ENCODE measurements at places on chromosomes 7 and 10.

GRCh38 chr10:52645187-52645758 lies 127.3 kb downstream of the MBL2 start:
- DNase-seq = no peak

DNA sequence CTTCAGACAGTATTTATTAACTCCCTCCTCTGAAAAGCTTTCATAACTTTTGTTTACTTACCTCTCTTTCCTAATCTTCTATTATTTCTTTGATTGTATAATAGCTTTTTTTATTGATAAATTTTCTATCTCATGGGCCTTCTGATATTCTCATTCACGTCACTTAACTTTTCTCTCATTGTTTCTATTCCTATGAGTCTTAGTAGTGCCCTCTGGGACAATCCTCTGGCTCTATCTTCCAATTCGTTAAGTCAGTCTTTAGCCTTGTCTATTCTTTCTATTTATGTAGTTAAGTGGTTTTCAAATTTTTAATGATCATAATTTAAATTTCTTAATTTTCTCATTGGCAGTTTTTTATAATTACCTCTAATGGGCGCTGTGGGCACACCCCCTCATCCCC lies 6.4 kb upstream of the ELMO1 start:
- DNase-seq = no peak

DNA sequence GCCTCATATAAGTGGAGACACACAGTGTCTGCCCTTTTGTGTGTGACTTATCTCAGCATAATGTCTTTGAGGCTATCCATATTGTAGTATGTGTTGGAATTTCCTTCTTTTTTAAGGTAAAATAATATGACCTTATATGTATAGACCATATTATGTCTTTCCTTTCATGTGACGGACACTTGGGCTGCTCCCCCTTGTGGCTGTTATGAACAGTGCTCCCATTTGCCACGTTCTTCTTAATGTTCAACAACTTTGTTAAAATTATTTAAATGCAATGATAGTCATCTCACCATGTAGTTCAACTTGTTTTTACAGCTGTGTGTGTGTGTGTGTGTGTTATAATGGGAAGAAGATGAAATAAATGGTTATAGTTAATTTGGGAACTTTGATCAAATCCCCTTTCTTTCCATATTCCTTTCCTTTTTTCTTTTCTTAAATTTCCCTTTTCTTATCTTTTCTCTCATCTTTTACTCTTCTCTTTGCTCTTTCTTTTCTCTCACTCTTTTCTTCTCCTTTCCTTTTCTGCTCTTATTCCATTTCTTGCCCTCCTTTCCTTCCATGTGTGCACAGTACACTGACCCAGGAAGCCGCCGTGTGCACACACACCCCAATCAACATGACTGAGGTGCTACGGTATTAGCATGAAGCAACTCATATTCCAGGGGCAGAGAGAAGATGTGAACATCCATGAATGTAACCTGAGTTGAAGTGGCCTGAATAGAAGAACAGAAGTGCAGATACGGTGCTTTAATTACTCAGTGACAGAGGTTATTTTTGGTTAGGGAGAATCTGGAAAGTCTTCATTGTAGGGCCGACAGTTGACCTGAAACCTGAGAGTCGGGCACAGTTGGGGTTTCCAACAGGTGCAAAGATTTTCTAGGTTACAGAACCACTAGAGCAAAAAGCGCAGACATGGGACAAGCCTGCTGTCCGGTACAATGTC lies 596.6 kb downstream of the SDK1 start:
- DNase-seq = no peak

- no peak for DNase-seq
These were observed 347.9 kb downstream of the TNS3 start for GRCh38 chr7:47233996-47234395.

DNA sequence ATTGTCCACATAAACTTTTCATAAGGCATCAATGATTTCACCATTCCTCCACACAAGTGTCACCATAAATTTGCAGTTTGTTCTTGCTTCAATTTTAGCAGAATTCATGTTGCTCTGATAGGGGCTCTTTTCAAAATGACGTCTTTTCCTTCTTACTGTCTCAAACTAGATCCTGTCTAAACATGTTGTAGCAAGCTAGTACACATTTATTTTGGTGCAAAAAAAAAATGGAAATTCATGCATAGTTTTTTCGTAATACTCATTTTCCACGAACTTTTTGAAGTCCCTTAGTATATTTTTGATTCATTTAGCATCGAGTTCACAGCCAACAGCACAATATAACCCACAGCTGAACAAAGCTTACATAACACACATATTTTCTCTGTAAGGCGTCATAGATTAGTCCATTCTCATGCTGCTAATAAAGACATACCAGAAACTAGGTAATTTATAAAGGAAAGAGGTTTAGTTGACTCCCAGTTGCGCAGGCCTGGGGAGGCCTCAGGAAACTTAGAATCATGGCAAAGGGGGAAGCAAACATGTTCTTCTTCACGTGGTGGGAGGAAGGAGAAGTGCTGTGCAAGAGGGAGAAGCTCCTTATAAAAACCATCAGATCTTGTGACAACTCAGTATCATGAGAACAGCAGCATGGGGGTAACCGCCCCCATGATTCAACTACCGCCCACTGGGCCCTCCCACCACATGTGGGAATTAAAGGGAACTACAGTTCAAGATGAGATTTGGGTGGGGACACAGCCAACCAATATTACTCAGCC lies 301.5 kb downstream of the CCDC3 start:
- DNase-seq = no peak

- no peak for DNase-seq
These were observed 62.5 kb upstream of the CAPZA2 start for GRCh38 chr7:116799916-116800315.

DNA sequence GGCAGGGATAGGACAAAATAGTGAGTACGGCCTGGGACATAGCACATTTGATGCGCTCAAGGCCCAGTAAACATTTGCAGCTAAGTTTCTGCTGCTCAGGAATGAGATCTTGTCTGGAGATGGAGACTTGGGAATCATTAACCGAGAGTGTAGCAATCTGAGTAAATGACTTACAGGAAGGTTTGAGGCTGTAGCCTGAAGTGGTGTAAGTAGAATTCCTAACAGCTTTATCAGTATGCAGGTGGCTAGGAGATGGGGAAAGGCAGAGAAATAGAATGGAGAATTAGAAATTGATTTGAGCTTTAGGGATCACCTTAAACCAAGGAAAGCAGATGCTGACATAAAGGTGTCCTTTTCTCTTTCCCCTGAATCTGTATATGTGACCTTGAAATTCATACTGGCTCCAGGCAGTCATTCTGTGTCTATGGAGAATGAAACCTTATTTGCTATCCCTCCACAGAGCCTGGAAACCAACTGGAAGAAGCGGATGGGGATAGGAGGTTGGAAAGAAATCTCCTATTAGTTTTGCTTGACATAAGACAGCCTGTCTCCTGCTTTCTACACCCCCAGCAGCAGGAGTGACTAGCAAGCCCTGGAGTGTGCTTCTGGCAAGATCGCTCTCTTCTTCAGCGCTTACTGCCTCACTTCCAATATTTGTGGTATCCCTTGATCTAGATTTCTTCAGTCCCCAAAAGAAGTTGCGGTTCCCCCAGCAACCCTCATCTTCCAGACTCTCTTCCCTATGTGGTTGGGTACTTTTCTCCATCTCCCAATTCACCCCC lies 6.4 kb upstream of the PON2 start:
- DNase-seq = no peak

- no peak for DNase-seq
These were observed 854 bp downstream of the CTBP2 start for GRCh38 chr10:125159486-125159931.

DNA sequence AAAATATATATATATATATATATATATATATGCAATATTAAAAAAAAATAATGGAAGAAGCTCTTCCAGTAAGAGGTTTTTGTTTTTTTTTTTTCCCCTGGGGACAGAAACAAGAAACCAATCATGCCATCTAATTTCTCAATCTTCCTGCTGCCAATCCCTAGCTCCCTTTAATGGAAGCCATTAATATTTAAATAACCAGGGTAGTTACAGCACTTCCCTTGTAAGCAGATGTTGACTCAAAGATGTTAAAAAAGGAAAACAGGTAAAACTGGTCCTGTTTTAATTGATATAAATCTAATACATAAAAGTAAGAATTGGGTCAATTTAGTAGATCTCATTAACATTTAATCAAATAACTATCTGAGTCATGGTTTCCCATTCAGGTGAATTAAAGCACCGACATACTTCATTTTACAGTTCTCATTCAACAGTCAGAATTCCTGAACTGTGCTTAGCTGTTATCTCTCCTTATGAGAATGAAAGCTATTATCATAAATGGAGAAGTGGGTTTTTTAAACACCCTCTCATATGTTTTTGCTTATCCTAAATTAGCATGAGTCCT lies 22.6 kb downstream of the CPVL start:
- DNase-seq = no peak
